Right ventricle myocardium inferior (tissue), 1 donor: ENCODE measurements at places on chromosomes 3 and 15. TPM values are rescaled to one million over a fixed set of nuclear protein-coding genes. Genes with fewer than 3 reads are reported as not detected.

GRCh38 chr3:31614162-31614921, 81.6 kb downstream of the STT3B start:
- DNase-seq, result no peak

DNA sequence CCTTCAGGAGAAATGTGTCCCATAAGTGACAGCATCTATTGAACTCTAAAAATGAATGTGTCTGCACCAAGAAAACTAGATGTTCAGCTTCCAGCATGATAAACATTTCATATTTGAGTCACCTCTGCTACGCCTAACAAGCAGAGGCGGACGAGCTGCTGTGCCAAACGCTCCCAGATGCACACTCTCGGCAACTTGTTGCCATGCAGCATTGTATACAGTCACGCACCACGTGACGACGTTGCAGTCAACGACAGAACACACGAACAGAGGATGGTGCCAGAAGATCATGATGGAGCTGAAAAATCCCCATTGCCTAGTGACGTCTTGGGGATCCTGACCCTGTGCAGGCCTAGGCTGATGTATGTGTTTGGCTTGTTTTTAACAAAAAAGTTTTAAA, 137.5 kb downstream of the XXYLT1 start:
- DNase-seq, result no peak

- no peak for DNase-seq
These were observed 11.3 kb downstream of the PLA2G4D start for GRCh38 chr15:42082823-42083604.

Gene HTR3D
- total RNA-seq, result not detected

DNA sequence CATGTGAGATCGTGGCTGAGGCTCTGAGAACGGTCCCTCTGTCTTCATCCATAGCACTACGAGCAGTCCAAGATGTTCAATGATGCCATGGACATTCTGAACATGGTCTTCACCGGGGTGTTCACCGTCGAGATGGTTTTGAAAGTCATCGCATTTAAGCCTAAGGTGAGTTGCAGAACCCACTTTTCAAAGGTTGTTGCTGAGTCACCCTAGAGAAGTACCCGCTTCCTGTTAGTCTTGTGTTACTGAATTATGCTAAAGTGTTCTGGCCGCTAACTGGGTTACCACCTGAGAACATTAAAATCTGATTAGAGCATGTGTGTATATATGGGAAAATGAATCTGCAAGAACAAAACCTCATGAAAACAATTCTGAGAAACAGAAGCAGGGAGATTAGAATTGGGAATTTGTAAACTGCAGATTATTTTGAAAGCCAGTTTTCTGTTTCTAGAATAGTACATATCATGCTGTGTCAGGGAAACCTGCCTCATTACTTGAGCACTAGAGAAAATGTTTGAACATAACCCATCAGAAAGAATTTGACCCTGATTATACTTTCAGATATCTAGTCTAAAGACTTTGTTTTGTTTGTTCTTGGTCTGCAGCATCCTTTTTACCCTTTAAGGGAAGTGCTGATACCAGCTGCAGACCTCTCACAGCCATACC, 92.6 kb downstream of the CHDH start:
- DNase-seq, result no peak

Gene SEMA5B
- 5.2 TPM for total RNA-seq

DNA sequence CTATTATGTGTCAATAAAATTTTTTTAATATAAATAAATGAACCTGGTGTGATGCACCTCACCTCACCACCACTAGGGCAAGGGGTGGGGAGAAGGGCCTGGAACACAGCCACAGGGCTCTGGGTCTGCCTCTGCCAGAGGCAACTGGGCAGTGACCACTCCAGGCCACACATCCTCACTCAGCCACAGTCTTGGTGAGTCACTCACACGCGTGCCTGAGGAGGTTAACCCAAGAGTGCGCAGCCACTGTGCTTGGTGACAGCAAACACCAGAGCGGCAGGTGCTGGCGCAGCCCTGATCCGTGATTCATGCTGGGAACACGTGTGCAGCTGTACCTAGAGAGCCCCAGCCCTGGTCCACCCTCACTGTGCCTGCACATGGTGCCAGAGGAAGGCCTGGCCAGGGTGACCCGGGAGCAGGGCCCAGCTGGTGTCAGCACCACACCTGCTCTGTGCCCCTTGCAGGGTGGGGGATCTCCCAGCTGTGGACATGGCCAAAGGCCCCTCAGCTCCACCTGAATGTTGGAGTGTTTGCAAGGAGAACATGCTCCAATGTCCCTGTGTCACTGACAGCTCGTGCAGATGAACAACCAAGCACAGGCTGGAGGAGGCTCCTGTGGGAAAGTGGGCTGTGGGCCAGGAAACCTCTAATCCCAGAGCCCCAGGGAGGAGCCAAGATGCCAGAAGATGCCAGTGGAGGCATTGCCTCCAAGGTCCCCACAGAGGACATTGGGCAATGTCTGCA, 2.1 kb downstream of the SLC41A3 start:
- no peak for DNase-seq

DNA sequence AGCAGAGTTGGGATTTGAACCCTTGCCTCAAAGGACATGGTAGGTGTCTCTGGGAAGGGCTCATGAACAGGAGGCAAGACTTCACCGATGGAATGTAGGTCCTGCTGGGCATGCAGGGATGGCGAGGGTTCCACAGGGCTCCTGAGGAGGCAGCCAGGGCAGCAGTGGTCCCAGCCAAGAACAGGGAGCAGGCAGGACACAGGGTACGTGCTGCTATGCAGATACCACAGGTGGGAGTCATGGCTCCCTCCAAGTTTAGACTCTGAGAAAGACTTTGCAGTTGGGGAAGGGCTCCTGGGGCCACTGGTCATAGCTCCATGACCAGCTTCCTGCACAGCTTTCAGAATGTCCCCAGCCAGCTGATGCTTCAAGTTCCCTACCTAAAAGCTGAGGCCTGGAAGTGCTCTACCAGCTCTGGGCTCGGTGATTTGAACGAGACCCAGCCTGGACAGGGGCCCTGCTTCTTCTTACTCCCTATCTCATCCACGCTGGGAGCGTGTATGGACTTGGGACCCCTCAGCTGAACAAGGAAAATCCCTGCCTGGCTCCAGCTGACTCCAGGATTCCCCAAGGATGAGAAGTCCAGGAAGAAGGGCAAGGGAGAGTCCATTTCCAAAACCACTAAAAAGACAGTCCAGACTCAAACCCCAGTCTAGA, 747 bp downstream of the MYL3 start:
- peak; percentile 33 for DNase-seq

Gene DLEC1
- 0.08 TPM for total RNA-seq
